ENCODE measurements at places on chromosomes 1 and 21.

GRCh38 chr1:12469493-12469892 lies 148.5 kb downstream of the DHRS3 start:
- peak; percentile 91 for DNase-seq

DNA sequence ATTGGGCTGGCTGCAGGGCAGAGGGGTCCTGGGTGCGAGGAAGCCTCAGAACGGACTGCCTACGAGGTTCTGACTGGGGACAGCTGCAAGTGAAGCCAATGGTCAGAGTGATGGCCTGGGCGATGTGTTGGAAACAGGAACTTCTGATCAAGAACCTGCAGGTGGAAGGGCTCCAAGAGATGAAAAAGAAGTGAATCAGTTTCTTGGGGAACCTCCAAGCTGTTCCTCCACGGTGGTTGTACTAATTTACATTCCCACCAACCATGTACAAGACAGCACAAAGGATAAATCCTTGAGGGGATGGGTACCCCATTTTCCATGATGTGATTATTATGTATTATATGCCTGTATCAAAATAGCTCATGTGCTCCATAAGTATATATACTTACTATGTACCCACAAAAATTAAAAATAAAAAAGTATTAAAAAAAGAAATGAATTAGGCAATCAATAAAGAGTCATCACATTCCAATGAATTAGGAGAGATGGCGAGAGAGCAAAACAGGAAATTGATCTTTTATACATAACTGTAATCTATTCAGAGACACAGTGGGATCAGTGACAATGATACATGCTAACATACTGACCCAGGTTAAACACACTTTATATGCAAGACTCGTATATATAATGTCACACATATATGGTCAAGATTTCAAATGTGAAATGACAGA lies 58.1 kb downstream of the PTPN14 start:
- DNase-seq: no peak

DNA sequence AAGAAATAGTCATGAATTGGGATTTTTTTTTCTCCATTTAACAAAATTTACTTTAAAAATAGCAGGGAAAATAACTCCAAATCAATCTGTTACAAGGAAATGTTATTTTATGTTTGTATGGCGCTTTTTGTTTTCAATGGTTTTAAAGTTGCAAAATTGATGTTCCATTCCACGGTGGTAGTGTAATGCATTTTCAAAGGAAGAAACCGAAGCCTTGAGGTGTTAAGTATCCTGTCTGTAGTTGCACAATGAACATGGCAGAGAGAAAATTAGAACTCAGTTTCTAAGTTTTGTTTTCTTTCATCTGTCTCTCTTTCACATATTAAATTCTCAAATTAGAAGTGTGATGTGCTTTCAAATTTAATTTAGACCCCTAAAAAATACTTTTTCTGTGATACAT lies 841.8 kb downstream of the USP25 start:
- DNase-seq: no peak

DNA sequence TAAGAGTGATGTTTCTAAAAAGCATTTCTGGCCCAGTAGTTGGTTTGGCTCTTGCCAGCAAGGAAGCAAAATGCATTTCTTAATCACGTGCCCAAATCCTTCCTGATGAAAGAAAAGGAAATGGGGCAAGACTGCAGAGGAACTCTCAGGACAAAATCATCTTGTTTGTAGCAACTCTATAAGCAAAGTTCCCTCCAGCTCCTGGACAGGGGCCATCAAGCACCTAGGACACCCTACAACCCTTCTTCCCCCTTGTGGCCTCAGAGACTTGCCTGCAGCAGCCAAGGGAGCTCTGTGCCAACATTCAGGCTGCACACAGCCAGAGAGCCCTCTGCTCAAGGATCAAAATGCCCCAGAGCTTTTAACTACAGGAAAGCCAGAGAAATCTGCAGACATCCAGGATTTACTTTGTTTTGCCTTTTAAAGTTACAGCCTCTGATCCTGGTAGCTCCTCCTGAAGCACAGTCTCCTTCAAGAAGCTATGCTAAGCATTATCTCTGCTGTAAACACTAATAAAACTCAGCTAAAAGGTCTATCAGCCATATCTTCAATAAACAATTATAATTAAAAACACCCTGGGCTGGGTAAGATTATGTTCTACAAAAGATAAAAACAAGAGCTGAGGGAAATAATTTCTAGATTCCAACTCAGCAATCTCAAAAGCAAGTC lies 105.0 kb downstream of the KIAA0319L start:
- no peak for DNase-seq

GRCh38 chr1:235918032-235918431 lies 51.3 kb upstream of the LYST start:
- peak; percentile 38 for DNase-seq

DNA sequence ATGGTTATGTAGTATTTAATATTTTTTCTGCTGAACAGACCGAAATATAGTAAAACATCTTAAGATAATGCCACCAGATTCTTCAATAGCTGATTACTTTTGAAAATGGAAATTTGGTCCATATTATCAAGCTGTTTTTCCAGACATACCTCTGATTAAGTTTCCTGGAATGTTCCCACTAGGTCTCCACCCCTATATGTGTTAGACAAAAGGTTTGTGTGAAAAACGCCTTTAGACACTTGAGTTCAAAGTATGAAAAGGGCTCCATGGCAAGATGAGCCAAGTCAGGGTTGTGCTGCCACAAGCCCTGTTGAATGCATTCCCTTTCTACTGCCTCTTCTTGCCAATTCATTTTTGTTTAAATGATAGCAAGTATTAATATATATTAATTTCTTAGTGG lies 52.7 kb downstream of the ZBTB17 start:
- DNase-seq: no peak

DNA sequence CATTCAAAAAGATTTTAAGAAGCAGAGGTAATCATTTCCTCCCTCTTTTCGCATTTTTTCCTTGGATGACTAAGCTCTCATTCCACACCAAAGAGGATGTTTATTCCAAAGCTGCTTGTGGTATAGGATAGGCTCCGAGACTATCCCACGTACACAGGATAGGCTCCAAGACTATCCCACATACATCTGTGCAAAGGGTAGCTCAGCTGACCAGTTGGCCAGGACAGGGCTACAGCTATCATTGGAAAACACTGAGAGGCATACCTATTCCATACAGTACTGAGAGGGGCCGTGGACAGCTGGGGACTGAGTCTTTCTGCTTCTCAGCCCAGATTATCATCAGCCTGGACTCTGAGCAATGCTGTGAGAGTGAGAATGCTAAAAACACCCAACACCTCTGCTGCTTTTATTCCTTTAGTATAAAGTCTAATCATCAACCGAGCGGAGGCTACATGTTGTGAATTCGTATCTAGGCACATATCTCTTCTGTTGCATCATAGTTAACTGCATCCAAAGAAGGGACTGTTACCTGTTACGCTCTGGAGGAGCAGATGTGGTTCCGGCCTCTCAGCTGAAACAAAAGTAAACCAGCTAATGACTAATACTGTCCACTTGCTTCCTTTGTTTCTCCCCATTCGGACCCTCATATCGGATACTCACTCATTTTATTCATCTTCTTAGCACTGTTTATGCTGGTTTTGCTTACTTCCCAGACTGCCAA lies 141.0 kb downstream of the TNFSF18 start:
- DNase-seq: no peak

DNA sequence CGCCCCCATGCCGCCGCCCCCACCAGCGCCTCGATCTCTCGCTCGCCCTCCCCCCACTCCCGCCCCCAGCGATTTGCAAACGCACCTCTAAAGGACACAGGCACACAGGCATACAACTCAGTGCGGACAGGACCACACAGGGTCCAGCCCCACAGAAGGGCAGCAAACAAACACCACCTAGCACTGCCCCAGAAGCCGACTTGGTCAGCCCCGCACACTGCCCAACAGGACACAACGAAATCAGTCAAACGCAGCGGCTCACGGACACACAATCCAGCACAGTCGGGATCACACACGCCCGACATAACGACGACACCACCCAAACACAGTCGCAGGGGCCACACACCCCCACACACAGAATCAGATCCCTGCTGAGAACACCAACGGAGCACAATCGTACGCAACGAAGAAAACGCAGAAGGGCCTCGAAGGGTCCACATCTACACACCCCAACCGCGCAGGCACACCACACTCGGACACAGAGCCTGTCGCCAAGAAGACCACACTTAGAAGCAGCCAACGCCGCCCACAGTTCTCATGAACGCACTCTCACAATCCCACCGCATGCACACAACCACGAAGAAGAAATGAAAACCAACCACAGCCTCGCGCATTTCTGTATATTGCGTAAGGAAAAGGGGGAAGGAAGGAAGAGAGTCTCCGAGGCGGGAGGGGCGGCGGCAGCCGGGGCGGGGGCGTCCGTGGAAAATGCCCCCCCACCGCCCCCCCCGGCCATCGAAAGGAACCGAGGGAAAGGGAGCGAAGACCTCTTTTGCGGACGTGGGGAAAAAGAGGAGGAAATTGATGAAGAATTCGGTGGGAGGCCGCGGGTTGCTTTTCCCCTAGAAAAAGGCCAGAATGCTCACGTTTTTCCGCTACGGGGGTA lies 481 bp downstream of the TAL1 start:
- DNase-seq: no peak

- DNase-seq: no peak
Observed at GRCh38 chr1:219171192-219171935, 2.3 kb upstream of the LYPLAL1 start.
